ENCODE measurements at places on chromosomes 7 and 10.

- no peak for DNase-seq
These were observed 113.3 kb upstream of the KIF5B start for GRCh38 chr10:32169556-32169955.

DNA sequence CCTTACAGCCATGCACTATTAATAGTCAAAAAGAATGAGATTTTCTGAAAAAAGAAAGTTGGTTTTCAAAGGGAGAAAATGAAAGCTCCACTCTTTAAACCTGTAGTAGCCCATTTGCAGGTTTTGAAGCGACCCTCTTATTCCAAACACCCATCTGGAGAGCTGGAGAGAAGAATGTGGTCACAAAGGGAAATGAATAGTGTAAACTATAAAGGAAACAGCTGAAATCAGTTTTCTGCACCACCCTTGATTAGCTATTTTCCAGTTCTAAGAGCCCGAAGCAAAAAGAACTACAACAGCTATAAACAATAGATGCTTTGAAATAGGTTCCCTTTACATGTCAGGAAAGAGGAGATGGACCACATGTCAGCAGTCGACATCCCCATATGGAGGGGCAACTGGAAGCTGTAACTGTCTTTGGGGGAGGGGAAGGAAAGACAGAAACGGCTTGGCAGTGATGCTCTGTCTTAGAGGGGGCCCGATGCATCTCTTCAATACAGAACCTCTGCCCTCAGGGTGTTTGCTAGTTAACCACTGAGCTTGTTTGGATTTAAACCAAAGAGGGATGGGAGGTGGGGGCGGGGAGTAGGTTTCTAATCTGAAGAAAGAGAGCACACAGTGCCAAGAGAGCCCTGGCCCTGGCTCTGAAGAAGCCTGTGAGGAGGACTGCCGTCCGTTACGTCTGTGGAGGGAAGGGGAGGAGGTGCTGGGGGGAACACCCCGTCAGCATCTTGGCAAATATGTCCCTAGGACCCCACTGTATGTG lies 55.3 kb downstream of the CPVL start:
- DNase-seq, result no peak

- no peak for DNase-seq
These were observed 36.3 kb downstream of the CSTF2T start for GRCh38 chr10:51663086-51663485.

GRCh38 chr10:13390604-13391522 lies 42.8 kb upstream of the SEPHS1 start:
- no peak for DNase-seq

DNA sequence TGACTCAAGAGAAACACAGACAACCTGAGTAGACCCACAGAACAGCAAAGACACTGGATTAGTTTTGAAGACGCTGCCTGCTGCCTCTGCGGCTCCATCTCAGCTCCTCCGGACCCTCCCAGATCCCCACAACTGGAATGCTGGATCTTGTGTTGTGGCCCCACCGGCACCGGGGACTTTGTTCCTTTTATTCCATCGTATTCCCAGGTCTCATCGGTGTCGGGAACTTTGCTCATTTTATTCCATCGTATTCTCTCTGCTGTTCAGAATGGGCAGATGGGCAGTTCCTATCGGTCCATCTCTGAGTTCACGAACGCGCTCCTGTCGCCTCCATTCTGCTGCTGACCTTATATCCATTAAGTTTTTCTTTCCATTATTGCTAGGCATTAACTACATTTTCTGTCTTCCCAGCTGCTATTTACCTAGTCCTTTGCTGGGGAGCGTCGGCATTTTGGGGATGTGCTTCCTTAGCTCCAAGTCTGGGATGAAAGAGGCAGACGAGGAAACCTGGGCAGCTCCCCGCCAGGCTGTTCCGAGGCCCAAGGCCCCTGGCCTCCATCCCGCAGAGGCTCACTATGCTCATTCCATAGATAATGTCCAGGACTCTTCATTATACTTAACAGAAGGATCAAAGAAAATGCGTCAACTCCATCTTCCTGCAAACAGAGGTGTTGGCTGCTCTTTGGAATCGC lies 192.4 kb downstream of the MAD1L1 start:
- DNase-seq, result no peak

- no peak for DNase-seq
These were observed 90.5 kb upstream of the ZNF32 start for GRCh38 chr10:43739161-43739560.

DNA sequence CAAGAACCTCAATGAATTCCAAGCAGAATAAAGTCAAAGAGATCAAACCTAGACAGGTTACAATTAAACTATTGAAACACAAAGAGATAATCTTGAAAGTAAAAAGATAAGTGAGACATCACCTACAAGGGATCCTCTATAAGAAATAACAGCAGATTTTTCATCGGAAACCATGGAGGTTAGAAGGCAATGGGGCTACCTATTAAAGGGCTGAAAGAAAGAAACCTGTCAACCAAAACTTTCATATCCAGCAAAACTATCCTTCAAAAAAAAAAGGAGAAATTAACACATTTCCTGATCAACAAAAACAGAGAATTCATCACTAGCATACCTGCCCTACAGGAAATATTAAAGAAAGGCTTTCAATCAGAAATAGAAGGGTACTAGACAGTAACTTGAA lies 244.9 kb downstream of the ARHGAP12 start:
- DNase-seq, result no peak

DNA sequence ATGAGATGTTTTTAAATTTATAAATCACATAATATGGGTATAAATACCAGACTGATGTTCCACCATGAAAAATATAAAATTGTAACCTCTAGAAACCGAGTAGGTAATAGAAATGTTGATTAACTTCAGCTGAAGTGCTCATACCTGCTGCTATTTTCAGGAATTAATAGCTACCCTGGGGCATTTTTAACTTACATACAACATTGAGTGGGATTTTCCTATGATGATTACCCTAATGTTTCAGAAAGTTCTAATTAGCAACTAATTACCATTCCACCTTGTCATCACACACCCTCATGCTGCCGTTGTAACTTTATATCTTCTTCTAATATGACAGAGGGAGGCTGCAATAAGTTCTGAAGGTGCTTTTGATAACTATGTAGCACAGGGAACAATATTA lies 53.5 kb upstream of the ARHGAP12 start:
- DNase-seq, result no peak
